ENCODE measurements at places on chromosomes 12 and 14.
A peak's percentile ranks its signal among the peaks of the same experiment; 100 is the strongest.

DNA sequence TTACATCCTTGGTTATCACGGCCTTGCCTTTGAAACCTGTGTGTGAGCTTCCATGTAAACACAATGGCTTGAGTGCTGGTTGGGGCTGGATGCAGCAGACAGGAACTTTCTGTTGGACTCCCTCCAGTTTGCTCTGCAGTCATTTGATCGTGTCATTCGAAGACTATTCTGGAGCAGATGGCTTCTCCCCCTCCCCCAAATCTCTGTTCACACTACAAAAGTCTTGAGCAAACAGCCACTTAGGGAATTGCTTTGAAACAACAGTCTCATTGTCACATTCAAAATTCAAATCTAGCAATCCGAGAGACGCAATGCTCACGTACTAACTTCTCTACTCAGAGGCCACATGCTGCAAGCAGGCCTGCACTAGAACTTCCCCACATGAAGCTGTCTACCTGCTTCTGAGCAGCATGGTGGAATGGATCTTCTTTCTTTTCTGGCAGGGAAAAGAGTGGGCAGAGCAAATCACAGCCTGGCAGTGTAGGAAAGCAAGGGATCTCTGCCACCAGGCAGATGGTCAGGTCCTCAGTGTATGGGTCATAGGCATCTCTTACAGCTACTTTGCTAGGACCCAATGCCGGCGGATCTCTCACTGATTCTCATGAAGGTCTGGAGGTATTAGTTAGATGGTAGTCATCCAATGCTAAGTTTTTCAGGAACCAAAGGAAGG lies 214.2 kb downstream of the PPM1H start:
- no peak for DNase-seq

DNA sequence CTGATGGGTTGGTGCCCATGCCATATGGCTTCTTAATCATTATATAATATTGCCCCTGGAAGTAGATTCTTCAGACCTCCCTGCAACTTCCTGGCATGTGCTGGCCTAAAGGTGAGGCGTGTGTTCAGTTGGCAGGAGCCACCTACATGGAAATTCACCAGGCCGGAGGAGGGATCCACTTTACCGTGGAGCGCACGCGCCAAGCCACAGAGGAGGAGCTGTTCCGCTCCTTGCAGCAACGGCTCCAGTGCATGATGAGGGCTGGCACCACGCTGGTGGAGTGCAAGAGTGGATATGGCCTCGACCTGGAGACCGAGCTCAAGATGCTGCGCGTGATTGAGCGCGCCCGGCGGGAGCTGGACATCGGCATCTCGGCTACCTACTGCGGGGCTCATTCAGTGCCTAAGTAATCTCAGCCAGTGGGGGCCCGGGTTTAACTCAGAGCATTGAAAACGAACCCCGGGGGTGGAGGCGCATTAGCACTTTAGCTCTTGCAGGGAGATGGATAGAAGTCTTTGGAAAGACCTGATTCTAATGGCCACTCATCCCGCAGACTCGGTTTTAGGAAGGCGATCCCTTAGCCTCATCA lies 13.5 kb downstream of the AMDHD1 start:
- DNase-seq: no peak

GRCh38 chr12:54131641-54132280 lies 57.0 kb downstream of the SMUG1 start:
- DNase-seq: no peak

- no peak for DNase-seq
Measured at GRCh38 chr14:74364271-74364880, 16.1 kb downstream of the VRTN start.

GRCh38 chr12:96397756-96398423 lies 2.3 kb downstream of the CDK17 start:
- no peak for DNase-seq

DNA sequence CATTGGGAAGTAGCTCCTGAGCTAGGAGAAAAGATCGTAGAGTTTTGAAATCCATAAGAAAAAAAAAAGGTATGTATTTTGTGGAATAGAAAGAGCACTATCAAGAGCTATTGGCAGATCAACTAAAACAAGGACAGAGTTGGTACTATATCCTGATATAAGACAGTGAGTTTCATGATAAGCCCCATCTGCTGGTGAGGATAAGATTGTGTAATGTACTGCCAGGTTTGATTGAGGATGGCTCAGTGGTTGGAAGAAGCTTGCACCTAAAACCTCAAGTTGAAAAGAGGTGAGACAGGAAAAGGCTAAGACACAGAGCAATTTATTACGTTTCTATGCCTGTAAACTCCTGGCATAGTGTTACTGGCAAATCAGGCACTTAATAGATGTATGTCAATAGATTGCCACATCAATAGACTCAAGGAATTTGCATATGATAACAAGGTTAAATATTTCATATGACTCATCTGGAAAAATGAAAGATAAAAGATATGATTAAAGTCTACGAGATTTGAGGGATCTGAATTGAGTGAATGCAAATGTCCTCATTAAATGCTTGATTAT lies 525.6 kb downstream of the FLRT2 start:
- no peak for DNase-seq

- DNase-seq: no peak
Measured at GRCh38 chr12:76590131-76590530, 30.6 kb upstream of the OSBPL8 start.

DNA sequence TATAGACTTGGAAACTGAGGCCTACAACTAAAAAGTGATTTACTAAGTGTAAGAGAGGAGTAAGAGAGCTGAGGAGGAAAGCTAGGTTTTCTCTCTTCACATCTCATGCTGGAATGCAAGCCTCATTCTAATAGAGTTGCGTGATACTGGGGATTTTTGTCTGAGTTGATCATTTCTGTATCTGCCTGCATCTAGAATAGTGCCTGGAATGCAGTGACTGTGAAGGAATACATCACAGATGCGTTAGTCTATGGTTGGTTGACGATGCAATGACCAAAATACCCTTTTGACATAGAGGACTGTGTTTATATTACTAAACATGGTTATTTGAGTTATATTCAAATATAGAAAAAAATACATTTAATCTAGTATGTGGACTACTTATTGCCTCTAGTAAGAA lies 9.2 kb upstream of the TMEM117 start:
- DNase-seq: no peak

DNA sequence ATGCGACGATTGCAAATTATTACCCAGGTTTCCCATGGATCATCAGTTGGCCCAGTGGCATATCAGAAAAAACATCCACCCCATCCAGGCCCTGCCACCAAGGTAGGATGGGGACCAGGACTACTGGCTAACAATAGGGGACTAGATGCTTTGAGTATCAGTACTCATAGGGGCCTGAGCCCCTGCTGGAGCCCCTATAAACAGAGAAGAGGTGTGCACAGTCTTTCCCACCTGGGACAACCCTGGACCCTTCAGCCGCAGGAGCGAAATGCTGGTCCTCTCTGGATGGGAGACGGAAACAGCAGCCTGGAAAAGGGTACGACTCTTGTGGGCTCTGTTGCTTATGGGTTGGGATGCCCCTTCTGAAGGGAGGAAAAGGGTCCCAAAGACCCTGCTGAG lies 5.7 kb downstream of the DHH start:
- no peak for DNase-seq

- no peak for DNase-seq
Measured at GRCh38 chr12:131829791-131830334, 1.7 kb downstream of the MMP17 start.

DNA sequence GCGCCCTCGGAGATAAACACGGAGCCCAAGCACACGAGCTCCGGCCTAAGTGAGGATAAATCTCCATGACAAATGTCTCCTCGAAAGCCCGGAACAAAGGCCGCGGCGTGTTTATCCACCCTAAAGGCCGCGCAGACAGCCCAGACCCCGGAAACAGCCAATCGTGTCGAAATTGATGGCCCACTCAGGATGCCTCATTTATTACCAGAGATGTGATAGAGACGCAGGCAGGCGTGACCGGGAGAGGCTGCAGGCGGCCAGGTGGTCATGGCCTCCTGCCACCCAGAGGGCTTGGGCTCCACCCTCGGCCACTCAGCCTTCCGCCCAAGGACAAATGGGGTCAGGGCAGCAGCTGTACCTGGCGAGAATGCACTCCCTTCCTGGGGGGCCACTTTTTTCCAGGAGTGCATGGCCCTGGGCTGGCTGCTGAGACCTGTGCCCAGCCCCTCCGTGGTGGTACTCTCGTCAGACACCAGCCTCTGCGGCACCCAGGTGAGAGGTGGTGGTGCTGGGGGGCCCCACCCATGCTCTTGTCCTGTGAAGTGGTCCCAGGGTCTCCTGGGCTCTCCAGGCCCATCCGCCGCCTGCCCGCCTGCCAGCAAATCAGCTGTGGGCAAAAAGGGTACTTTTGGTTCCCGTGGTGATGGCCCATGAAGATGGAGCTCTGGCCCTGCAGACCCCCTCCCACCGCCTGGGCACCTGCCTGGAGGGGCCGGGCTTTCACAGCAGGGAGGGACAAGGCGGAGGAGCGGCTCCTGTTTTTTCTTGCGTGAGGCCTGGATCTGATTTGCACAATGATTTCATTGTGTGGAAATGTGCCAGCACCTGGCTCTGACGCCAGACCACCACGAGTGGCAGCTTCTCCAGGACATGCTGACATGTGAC lies 211.5 kb upstream of the C14orf180 start:
- no peak for DNase-seq

- no peak for DNase-seq
Measured at GRCh38 chr12:113587720-113588119, 116.0 kb upstream of the LHX5 start.

DNA sequence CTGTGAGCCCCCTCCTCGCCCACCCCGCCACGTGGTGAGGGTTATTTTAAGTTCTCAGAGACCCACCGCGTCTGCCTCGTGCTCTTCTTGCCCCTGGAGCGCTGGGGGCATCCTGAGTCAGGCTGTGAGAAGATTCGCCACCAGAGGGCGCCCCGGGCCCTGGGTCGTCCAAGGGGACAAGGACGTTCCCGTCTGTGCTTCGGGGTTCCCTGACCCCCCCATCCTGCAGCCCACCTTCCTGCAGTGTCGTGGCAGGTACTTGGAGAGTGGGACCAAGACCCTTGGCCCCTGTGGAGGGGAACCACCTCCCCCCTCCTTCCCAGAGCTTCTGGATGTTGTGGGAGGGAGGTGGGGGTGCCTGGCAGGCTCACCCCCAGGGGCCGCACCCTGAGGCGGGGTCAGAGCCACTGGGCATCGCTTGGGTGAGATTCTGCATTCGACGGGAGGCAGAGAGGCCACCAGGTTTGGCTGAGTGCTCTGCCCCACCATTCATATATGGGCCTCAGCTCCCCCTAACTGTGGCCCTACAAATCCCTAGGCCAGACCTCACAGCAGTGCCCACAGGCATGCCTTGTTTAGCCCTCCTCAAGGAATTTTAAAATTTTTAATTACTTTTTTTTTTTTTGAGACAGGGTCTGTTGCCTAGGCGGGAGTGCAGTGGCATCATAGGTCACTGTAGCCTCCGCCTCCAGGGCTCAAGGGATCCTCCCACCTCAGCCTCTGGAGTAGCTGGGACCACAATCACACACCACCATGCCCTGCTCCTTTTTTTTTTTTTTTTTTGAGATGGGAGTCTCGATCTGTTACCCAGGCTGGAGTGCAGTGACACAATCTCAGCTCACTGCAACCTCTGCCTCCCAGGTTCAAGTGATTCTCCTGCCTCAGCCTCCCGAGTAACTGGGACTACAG lies 17.0 kb downstream of the RHOF start:
- peak; percentile 93 for DNase-seq

GRCh38 chr12:57173089-57173488 lies 25.7 kb upstream of the LRP1-AS start:
- no peak for DNase-seq

GRCh38 chr12:24895612-24896011 lies 53.3 kb downstream of the BCAT1 start:
- DNase-seq: no peak

DNA sequence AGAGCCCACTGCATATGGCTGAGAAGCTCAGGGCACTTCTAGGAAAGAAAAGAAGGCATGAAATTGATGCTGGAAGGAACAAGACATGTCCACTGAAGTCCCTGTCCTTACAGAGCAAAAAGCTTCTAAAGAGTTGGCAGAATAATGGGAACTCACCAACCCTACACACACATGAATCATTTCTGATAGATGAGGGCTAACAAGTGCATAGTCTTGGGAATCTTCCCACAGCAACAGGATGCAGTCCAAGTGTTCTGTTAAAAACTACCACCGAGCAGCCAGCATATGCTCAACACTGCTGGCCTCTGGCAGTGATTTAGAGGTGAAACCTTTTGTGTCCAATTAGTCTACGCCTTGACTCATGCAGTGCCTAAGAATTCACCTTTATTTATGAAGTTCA lies 44.8 kb downstream of the RHOJ start:
- no peak for DNase-seq

GRCh38 chr14:64610049-64610746 lies 60.4 kb downstream of the PPP1R36 start:
- DNase-seq: no peak

GRCh38 chr12:49059299-49060171 lies 1.1 kb downstream of the KMT2D start:
- no peak for DNase-seq

- DNase-seq: no peak
Measured at GRCh38 chr14:64970041-64970440, 2.1 kb downstream of the RAB15 start.

GRCh38 chr14:48714366-48714765 lies 871.8 kb downstream of the RPS29 start:
- no peak for DNase-seq

GRCh38 chr12:79227091-79227490 lies 362.5 kb downstream of the SYT1 start:
- DNase-seq: no peak

DNA sequence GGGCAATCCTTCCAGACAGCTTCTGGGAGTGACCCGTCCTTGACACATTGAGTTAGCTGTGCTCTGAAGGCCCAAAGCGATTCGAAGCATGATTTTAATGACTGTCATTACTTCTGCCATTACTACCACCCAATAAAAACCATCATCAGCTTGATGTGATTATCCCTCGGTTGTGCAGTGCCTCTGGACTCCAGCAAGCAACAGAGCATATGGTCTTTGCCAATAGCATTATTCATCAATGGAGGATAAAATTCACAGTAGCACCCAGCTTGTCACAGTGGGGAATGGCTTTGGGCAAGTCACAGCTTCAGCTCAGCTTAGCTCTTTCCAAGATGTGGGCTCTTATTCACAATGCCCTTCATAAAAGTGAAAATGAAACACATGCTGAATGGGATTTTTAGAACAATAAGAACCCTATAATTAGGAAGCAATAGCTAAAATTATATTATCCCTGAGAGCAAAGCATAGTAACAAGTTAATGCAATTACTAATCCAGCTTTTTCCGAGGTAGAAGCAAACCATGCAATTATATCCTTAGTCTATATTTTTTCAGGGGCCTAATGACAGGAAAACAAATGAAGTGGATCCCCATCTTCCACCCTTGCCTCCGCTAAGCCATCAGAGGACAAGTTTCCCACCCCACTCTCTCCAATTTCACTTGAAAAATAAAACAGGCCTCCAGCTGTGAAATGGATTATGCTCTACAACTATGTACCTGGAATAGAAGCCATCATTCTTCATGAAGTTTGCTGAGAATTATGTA lies 163.0 kb upstream of the EEA1 start:
- no peak for DNase-seq

DNA sequence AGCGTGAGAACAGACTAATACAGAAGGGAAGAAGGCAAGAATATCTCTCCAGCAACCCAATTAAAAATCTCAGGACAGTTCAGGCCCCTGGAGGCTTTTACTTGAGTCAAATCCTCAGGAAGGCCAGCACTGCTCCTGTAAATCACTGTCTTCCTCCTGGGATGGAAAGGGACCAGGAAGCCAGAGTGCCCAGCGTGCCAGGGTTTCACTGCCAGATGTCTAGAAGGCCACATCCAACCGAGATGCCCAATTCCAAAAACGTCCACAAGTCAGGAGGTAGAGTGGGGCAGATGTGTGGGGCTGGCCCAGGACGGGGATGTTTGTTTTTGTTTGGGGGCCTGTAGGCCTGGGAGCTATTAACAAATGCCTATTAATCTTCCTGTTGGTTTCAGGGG lies 332.0 kb downstream of the MED13L start:
- DNase-seq: no peak
